ENCODE measurements at places on chromosomes 6 and 20.

DNA sequence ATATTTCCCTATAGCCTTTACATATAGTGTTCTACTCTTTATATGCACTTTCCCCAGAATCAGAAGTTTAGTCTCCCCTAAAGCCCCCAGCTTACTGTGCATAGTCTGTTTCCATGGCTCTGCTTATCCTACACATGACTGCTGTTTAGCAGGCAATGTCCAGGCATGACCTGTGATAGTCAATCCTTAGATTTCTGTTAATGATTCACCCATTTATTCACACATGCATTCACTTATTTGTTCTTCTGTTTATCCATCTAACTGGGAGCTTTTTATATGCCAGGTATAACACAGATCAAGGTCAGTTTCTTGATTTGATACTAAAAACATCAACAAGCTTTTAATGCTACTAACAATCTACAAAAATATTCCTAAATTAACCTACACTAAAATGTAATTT, 300.8 kb downstream of the PHF3 start:
- DNase-seq: no peak

- DNase-seq: no peak
These were observed 36.5 kb downstream of the SULF2 start for GRCh38 chr20:47748823-47749222.

- peak; percentile 45 for DNase-seq
These were observed 134.9 kb upstream of the THBS2 start for GRCh38 chr6:169388395-169389166.

GRCh38 chr6:33934731-33935270, 131.0 kb upstream of the MLN start:
- no peak for DNase-seq

GRCh38 chr6:17101422-17102257, at the start of gene STMND1:
TSS of gene STMND1 (plus strand) at chr6:17102050. CDS start at chr6:17102258, 208 bp downstream.
- peak; percentile 48 for DNase-seq

DNA sequence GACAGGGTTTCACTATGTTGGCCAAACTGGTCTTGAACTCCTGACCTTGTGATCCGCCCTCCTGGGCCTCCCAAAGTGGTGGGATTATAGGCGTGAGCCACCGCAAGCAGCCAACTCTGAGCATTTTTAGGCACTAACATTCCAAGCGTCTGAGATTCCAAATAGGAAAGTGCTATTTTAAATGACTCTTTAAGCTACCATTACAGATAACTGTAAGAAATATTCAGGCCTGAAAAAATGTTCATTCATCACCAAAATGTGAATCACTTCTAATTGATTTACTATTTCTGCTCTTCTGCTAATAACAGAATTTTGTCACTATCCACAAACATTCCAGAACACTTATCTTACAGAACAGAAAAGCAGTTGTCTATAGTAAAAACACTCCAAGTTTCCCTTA, 106.5 kb downstream of the BACH2 start:
- peak; percentile 68 for DNase-seq

DNA sequence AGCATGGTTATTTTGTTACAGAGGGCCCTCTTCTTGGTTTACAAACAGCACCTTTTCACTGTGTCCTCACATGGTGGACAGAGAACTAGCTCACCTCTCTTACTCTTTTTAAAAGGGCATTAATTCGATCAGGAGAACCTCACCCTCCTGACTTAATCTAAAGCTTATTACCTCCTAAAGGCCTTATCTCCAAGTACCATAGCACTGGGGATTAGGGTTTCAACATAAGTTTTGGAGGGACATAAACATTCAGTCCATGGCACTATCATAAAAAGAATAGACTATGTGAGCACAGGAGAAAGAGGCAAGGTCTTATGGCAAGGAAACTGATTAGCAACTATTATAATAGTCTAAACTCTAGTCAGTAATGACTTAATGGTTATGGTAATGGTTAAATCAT, 736.2 kb upstream of the ADGRB3 start:
- DNase-seq: no peak

DNA sequence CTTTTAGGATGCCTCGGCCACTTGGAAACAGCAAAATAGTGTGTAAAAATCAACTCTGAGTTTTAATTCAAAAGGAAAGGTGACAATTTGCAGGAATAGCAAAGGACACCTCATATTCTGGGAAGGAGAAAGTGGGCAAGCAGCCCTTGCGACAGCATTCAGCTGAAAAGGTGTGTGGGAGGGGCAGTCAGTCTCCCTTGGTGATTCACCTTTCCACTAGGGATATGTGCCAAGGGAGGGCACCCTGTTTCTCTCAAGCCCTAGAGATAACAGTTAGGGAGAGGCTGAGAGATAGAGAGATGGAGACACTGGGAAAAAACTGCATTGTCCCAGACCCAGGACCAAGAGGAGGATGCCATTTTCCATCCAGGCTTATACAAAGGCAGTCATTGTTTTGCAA, 228.1 kb downstream of the EPM2A start:
- DNase-seq: no peak

DNA sequence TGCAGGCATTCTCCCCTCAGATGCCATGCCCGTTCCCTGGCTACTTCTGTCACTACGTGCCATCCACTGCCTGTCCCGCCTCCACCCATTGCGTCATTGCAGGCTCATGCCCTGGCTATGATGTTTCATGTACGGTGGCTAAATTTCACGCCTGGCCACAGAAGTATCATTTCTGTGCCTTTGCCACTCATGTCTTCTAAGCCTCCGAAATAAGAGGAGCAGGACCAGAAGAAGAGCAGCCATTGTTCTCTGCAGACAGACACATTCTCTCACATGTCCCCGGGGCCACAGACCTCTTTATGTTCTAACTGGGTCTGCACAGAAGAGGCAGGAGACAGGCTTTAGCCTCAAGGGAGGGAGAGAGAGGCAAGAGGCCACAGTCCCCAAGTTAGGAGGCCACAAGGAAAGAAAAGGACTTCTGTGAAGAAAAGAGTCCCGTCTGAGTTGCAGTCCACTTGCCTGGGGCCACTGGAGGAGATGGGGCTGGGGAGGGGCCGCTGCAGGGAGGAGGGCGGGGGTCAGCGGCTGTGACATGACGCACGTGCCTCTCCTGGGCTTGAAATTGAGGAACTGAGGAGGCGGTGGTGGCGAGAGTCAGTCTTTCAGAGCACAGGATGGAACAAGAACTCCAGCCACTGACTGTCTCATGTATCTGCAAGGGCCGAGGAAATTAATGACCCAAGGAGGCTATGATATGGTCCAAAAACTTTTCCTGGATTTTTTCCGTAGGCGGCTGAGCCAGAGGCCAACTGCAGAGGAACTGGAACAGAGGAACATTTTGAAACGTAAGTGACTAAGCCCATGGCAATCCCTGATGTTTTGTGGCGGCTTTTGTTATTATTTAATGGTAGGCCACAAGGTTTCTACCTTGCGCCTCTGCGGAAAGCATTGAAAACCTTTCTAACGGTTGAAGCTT, 55.9 kb downstream of the TBC1D7 start:
- DNase-seq: no peak

DNA sequence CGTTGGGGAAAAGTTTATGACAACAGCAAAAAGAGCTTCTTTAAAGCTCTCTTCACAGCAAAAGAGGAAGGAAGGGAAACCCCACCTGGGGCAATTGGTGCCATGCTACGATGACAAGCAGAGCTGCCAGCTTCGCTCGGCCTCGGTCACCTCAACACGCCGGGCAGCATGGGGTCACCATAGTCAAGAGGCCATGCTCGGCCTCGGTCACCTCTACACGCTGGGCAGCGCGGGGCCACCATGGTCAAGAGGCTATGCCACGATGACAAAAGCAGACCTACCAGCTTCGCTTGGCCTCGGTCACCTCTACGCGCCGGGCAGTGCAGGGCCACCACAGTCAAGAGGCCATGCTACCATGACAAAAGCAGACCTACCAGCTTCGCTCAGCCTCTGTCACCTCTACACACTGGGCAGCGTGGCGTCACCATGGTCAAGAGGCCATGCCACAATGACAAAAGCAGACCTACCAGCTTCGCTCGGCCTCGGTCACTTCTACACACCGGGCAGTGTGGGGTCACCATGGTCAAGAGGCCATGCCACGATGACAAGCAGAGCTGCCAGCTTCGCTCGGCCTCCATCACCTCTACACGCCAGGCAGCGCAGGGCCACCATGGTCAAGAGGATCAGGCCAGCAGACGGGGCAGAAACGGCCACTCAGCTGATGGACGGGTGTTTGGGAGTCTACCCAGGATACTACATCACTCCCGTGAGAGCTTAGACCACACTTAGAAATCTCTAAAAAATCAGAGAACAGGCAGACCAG, 12.1 kb downstream of the APMAP start:
- no peak for DNase-seq
